Uterine smooth muscle cell (primary cell): ENCODE measurements at places on chromosomes 3 and 15. TPM values are rescaled to one million over a fixed set of nuclear protein-coding genes. Genes with fewer than 3 reads are reported as not detected.

TPRG1 gene
- total RNA-seq, result 0.87 and 1.8 TPM in 2 replicates

XRN1 gene
- total RNA-seq, result 43.1 and 44.4 TPM in 2 replicates

THRB gene
- total RNA-seq, result 0.77 and 1.6 TPM in 2 replicates

SNTN gene
- not detected in 2 replicates for total RNA-seq

ISLR2 gene
- total RNA-seq, result under 0.01 and 0.25 TPM in 2 replicates

CASR gene
- not detected in 2 replicates for total RNA-seq

FRMD5 gene
- 11.1 and 12.4 TPM in 2 replicates for total RNA-seq

LTK gene
- total RNA-seq, result 0.37 and 0.44 TPM in 2 replicates

CNTN6 gene
- total RNA-seq, result under 0.01 TPM in 1 of 2 replicates, not detected in the other

P2RY14 gene
- total RNA-seq, result not detected in 2 replicates

GOLGA6D gene
- 0.12 TPM in 1 of 2 replicates, not detected in the other for total RNA-seq

SLC24A5 gene
- not detected in 2 replicates for total RNA-seq

SAMD7 gene
- total RNA-seq, result not detected in 2 replicates

TTLL13 gene
- total RNA-seq, result 0.12 TPM in 1 of 2 replicates, not detected in the other

DYNC1LI1 gene
- 41.0 and 63.2 TPM in 2 replicates for total RNA-seq

IL5RA gene
- not detected in 2 replicates for total RNA-seq
